Aorta (tissue), 5 donors: ENCODE measurements at places on chromosomes 16 and 17. TPM values are rescaled to one million over a fixed set of nuclear protein-coding genes. Genes with fewer than 3 reads are reported as not detected.

PSME3 gene
- total RNA-seq: 57.7 TPM

- no peak for DNase-seq
These were observed 33.2 kb upstream of the TAC4 start for GRCh38 chr17:49881054-49881402.

- no peak for DNase-seq
These were observed 81.1 kb downstream of the CACNG1 start for GRCh38 chr17:67125417-67125816.

DNA sequence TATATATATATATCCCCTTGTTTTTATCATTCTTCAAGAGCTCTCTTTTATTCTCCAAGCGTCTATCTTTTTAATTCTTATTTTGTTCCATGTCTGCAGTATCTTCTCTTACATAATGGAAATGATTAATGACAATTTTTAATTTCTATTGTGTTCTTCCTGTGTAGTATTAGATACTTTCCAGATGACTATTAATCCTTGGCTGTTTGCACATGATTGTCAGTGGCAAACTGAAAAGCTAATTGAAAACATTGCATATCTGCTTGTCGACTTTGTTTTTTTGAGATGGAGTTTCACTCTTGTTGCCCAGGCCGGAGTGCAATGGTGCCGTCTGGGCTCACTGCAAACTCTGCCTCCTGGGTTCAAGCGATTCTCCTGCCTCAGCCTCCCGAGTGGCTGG lies 124.7 kb downstream of the BCAS3 start:
- no peak for DNase-seq

OR1A1 gene
- not detected for total RNA-seq

- DNase-seq: peak; percentile 99
These were observed at the start of the genes RETREG3 and TUBG1 for GRCh38 chr17:42609182-42609813. Gene RETREG3 (minus strand): TSS chr17:42609374. CDS start chr17:42609324, 50 bp downstream. Gene TUBG1 (plus strand): TSS chr17:42609683. CDS start chr17:42609738, 55 bp downstream.

DNA sequence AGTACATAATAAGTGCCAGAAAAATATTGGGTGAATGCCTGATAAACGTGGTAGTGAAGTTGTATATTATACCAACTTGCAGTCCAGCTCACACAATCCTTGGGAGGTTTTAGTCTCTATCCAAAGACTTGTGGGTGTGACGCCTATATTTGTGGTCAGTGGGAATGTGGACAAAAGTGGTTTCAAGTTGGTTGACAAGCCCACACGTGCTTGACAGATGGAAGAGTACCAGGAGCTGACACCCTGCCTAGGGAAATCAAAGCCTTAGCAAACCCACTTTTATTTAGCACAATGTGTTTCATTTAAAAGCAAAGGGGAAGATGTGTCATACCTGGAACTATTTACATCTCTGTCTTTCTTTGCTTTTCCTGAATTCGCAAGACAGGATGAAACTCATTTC lies 79.0 kb downstream of the CA10 start:
- no peak for DNase-seq

- DNase-seq: peak; percentile 82
These were observed 7.8 kb upstream of the PDK2 start for GRCh38 chr17:50087246-50087911.
